Substantia nigra (tissue), 51 donors: ENCODE measurements at places on chromosomes 12 and 14.

GRCh38 chr14:41489315-41489972 is 117.2 kb upstream of the LRFN5 start:
- no peak for DNase-seq

DNA sequence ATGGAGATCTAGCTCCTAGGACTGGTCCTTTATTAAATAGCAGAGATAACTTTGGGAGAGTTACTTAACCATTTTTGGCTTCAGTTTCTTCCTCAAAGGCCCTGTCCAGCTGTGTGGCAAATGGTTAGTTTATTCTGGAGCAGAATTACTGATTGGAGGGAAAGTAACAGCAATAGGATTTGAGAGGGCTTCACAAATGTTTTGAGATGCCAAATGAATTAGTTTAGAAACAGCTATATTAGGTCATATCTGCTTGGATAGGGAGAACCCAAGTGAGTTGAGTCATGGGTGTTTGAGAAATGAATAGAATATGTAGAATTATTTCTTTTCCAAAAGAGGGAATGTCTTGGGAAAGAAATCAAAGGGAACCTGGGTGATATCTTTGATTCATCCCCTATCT is 17.5 kb downstream of the RASSF3 start:
- no peak for DNase-seq

DNA sequence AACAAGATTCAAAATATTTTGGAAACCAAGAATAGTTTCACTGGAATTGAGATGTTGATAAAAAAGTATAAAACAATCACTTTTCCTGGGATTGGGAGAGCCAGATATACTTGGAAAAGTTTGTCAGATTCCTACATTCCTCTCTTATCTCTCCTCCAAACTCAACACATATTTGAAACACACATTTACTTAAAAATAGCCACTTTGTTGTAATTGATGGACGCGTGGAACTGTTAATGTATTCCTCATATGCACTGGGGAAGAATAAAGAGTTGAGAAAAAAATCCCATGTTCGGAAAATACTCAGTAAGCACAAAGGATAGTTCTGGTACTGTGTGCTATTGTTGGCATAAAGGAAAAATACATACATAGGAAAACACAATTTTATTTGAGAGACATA is 195.6 kb upstream of the FLRT2 start:
- no peak for DNase-seq

DNA sequence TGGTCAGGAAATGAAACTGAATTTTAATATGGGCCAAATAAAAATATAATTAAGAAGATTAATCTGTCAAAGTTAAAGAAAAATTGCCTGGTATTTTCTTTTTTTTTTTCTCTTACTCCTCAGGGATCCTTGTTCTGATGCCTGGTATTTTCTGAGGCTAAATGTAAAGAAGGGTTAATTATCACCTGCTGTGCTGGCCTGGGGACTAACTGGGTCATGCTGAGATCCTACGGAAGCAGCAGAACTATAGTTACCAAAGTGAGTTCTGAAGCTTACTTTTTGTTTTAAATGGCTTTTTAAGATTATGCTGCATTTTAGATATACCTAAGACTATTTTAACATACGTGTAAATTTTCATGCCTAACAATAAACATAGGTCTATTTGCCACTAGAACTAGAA is 23.3 kb downstream of the ZC2HC1C start:
- no peak for DNase-seq

DNA sequence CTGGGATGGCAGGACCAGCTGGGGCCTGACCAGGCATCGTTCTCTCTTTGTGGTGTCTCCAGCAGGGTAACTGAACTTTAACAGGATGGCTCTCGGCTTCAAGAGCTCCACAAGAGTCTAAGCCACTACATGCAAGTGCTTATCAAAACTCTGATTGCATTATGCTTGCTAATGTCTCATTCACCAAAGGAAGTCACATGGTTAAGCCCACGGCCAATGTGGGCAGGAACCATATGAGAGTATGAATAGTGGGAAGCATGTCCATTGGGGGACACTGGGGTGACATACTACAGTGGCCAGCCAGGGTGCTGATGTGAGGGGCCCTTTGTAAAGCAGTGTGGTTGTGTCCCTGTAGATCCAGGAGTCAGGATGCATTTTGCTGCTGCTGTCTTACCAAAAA is 35.0 kb upstream of the KCNA5 start:
- DNase-seq = no peak

GRCh38 chr12:73180734-73181133 is 908.6 kb downstream of the TRHDE start:
- no peak for DNase-seq

DNA sequence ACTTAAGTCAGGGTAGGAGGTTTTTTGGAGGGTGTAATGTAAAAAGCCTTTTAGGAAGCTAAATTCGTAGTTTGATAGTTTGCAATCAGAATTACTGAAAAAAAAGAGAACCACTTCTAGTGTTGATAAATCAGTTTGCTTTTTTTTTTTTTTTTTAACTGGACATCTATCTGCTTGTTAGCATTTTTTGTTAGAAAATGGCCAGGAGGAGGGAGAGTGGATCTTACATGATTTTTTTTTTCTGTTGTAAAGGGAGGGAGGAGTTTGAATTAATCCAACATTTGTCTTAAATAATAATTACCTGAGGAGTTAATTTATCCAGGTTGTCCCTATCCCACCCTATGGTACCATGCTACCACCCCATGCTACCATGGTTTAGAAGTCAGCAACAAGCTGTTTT is 1.2 kb downstream of the FBXO34 start:
- DNase-seq = no peak

DNA sequence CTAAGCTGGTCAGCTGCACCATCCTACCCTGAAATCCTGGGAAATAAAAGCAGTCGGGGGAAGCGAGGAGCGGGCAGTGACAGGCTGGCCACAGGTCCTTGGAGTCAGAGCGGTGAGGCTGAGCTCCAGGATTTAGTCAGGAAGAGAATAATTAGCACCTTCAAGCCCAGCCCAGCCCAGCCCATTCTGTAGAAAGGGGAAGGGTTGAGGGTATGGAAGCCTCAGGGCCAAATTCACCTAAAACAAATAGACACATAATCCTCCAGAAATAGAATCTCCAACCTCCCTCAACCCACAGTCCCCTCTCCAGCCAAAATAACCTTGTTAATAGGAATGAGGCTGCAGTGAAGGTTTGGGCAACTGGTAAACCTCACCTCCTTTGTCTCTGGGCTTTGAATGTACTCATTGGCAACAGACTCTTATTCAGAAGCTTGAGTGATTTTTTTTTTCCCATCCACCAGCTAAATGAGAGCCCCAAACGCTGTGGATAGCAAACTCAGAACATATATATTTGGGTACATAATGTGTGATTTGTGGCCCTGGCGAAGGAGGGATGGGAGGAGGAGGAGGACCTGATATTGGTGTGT is 334.1 kb downstream of the DPF3 start:
- no peak for DNase-seq

DNA sequence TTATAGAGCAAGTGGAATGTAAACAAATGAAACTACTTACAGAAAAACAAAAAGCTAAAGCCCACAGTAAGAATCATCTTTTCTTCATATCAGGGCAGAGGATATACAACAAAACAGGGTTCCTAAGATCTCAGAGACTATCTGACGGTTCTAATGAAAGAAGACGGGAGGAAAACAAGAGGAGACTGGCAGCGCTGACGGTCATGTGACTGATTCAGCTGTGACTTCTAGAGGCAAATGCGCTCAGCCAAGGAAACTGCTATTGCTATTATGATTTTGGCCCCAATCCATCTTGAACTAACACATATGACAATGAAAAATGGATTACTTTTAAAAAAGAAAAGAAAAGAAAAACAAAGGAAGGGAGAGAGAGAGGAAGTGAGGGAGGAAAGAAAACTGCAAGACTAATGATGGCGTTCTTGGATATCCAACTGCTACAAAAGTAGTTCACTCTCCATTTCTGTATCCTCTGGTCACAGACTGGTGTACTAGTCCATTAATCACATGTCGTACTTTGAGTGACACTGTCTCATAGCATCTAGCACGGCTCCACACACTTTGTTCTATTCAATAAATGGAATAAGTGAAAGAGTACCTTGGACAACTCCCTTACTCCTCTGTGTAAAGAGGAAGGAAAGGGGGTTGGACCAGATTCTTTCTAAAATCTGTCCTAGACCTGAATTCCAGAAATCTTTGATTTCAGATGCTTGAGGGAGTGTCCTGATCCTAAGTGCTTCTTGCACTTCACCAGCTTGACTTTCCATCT is 119.3 kb downstream of the DAD1 start:
- no peak for DNase-seq

DNA sequence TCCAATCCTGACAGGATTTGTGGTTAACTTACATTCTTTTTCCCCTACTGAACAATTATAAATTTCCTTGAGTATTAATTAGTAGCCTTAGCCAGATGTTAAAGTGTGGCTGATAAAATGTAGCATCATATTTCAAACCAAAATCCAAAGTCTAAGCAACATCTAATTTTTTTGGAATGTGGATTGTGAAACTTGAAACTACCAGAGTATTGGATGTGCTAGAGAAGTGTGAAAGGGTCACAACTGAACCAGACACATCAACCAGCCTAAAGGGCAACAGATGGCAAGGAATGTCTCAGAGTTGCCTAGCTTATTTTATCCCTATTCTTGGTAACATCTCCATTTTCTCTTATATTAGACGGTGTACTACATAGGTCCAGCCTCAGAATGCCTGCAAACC is 153.1 kb upstream of the DCN start:
- no peak for DNase-seq

DNA sequence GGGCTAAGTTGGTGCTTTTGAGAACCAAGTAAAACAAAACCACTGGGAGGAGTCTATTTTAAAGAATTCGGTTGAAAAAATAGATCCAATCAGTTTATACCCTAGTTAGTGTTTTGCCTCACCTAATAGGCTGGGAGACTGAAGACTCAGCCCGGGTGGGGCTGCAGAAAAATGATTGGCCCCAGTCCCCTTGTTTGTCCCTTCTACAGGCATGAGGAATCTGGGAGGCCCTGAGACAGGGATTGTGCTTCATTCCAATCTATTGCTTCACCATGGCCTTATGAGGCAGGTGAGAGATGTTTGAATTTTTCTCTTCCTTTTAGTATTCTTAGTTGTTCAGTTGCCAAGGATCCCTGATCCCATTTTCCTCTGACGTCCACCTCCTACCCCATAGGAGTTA is 1.8 kb upstream of the RAB5B start:
- no peak for DNase-seq

GRCh38 chr14:22474730-22475351 is 114.2 kb downstream of the DAD1 start:
- no peak for DNase-seq

GRCh38 chr12:543114-543451 is 83.3 kb downstream of the B4GALNT3 start:
- no peak for DNase-seq

DNA sequence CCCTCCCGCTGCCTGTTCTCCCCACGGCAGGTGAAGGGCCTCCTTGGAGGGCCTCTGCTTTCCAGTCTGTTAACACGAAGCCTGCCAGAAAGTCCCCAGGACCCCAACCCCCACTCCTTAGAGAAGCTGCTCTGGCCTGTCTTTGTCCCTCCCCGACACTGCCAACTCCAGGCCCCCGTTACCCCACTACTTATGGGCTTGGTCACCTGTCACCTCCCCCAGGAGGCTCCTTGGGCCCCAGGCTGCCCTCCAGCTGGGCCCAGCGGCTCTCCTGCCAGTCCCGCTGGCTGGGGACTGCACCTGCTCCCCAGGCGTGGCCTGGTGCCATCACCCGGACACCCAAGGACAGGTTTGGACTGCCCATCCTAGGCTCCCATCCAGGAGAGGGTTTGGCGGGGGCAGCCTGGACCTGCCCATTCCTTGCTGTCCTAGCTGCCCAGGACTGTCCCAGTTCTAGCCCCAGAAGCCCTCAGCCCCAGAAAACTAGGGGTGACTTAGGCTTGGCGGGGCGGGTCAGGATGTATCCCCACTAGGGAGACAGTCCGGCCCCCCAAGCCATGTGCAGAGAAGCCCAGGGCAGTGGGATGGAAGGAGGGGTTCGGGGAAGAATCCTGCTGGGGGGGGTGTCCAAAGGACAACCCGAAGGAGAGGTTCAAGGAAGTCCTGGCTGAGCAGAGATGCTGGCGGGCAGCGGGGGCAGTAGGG is 155.7 kb upstream of the C14orf180 start:
- DNase-seq = no peak

- DNase-seq = no peak
These were observed 16.1 kb upstream of the KRT80 start for GRCh38 chr12:52207895-52208294.

GRCh38 chr12:51827925-51828818 is 20.3 kb downstream of the FIGNL2 start:
- DNase-seq = no peak

DNA sequence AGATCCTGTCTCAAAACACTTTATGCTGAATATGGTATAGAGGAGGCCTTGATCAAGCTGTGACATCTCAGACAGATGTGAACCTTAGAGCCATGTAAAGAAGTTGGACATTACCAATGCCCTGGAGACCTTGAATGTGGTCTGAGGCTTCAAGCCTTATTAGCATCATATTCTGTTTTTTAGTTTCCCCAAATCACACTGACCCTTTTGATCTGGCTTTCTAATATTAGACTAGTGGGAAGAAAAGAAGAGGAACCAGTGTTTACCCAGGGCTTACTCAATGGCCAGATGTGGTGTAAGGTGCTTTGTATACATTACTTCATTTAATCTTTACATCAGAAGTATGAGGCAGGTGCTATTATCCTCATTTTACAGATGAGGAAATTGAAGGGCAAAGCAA is 10.6 kb upstream of the TBPL2 start:
- DNase-seq = no peak

GRCh38 chr14:85728476-85729065 is 198.6 kb downstream of the FLRT2 start:
- no peak for DNase-seq

- DNase-seq = no peak
These were observed 22.4 kb downstream of the ADCK1 start for GRCh38 chr14:77822307-77822706.

- DNase-seq = no peak
These were observed 53.8 kb downstream of the TESC start for GRCh38 chr12:117045160-117046010.

GRCh38 chr12:1758887-1759286 is 61.5 kb upstream of the LRTM2 start:
- no peak for DNase-seq

GRCh38 chr12:39571351-39571750 is 48.3 kb downstream of the ABCD2 start:
- DNase-seq = no peak

GRCh38 chr14:49483268-49483667 is 102.9 kb downstream of the RPS29 start:
- no peak for DNase-seq

GRCh38 chr12:32240831-32241230 is 134.2 kb downstream of the BICD1 start:
- DNase-seq = no peak

GRCh38 chr12:48366131-48366530 is 15.4 kb upstream of the ZNF641 start:
- DNase-seq = no peak

GRCh38 chr12:104769144-104769561 is 188.9 kb downstream of the SLC41A2 start:
- no peak for DNase-seq
